Right atrium auricular region (tissue), 2 donors: ENCODE measurements at places on chromosomes 11 and 22. TPM values are rescaled to one million over a fixed set of nuclear protein-coding genes. Genes with fewer than 3 reads are reported as not detected.

The RTN4R gene
- total RNA-seq, result 1.0 TPM

- H3K4me3 ChIP-seq, result no peak overlapping the region
- no peaks in the 10 kb centered on the region for H3K27me3 ChIP-seq
- H3K36me3 ChIP-seq, result no peaks in the 10 kb centered on the region
- H3K27ac ChIP-seq, result no peak overlapping the region
- DNase-seq, result no peak
- H3K4me1 ChIP-seq, result no peaks in the 10 kb centered on the region
Observed at GRCh38 chr22:43289976-43290721, 53.0 kb downstream of the SCUBE1 start.

DNA sequence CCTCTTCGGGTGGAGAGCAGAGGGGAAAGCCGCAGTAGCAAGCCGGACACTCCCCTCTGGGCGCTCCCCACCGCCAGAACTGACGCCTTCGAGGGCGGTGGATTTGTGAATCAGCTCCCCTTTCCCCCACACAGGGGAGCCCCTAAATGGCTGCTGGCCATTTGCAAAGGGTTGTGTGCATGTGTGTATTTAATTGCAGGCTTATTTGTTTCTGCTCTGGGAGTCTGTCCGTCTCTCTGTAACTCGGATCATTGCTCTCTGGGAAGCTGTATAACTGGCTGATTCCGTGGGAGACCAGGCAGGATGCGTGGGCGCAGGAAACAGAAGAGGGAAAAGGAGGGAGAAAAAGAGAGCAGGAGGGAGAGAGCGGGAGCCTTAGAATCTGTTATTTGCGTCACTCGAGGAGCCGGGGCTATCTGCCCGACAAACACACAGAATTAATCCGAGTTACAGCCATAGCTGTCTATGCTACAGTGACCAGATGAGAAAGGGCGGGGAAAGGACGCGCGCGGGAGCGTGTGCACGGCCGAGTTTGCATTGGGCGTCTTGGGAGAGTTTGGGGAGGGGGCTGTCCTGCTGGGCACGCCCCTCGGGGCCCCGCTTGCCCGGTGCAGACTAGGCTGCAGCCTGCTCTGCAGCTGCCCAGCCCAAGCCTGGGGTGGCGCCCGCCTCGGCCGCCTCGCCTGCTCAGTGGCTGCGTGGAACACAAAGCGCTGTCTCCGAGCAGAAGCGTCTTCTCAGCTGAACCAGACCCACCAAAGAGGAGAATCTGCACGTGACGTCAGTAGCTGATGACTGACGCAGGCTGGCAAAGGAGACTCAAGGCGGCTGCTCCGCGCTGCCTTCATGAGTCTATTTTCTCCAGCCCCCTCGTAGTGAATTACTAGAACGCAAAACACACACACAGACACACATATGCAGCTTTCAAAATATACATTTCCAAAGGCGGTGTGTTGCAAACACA lies 105.3 kb upstream of the HSD17B12 start:
- no peak for DNase-seq
- peak overlapping the region; percentile 29 for H3K4me3 ChIP-seq
- H3K27me3 ChIP-seq, result peaks cover 14% of the 10 kb centered on the region
- H3K36me3 ChIP-seq, result no peaks in the 10 kb centered on the region

The NAV2 gene
- total RNA-seq, result 19.2 TPM

DNA sequence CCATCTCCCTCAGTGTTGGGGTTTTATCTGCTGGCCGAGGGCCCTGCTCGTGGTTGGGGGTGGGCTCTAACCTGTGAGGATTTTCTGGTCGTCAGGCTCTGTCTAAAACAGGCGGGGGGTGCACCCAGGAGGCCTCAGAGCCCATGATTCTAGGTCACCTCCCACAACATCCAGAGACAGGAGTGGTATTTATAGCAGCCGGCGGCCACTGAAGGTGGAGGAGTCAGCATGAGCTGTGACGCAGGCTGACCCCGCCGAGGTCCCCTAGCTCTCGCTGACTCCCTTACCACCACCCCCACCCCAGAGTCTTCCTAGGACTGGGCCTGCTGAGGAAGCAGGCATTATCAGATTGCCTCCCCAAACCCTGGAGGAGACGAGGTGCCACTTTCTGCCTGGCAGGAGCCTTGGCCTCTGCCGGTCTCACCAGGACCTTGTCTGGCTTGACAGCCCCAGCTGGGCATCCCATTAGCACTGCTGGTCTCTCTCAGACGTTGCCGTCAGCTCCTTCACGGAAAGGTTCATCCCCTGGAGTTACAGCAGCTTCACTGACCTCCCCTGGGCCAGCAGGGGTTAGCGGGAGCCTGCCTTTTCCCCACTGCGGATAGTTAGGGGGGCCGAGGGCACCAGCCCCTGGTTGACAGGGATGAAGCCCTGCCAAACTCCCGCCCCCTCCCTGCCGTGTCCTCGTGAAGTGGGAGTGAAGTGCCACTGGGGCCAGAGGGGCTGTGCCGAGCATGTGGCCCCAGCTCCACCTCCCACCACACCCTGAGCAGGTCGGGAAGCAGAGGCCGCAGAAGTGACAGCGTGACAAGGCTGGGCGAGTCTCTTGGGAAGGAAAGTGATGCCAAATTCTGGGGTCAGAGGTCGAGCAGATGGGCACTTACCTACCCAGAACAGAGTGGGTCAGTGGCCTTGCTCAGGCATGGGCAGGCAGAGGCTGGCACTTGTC lies 26.5 kb downstream of the DAGLA start:
- H3K4me3 ChIP-seq, result no peak overlapping the region
- H3K36me3 ChIP-seq, result no peaks in the 10 kb centered on the region
- no peaks in the 10 kb centered on the region for H3K4me1 ChIP-seq
- no peak for DNase-seq

DNA sequence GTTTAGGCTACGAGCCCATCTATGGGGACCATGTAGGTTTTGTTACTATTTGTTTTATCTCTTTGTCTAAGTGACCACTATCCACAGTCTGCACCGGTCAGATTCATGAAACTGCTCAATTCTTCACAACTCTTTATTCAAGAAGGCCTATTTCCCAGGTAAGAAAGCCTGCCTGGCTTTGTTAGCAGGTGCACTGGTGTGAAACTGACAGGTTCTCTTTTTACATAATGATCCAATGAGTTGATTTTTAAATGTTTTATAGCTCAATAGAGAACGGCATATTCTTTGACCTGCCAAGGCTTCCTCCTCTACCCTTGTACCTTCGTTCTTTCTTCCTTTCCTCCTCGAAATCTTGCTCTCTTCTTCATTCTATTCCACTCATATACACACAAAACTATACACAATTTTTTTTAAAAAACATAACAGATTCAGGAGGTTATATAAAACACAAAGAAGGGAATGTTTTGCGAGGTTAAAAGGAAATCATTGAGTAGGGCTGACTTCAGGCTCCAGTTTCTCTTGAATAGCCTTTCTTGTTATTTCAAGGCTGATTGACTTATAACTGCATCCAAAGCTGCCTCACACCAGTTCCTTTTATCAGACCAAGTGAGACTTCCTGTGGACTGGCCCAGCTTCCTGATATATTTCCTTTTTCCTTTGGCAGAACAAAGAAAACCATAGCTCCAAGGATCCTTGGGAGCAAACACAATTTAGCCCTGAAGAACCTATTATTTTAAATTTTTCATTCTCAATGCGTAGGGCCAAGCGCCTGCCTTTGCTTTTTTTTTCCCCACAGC lies 11.4 kb downstream of the FLI1 start:
- peaks cover 68% of the 10 kb centered on the region for H3K4me1 ChIP-seq
- no peak for DNase-seq
- no peaks in the 10 kb centered on the region for H3K36me3 ChIP-seq
- no peak overlapping the region for H3K27ac ChIP-seq
- no peak overlapping the region for H3K4me3 ChIP-seq

DNA sequence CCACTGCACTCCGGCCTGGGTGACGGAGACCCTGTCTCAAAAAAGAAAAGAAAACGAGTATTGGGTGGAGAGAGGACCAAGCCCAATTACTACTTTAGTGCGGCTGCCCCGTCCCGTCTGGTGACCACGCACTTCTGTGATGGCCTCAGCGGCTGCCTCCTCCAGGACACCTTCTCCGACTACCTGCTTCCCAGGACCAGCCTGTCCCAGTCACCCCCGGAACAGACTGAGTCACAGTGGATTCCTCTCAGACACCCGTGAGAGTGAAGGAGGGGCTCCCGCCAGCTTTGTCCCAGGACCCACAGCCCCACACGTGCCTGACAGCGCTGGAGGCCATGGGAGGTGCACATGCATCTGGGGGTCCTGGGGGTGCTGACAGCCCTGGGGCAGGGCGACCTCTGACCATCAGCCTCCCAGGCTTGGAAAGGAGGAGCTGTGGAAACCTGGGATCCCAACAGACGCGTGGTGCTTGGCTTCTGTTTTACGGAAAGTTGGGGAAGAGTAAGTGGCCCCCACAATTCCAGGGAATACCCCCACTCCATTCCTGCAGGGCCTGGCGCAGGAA lies 4.8 kb downstream of the DRD4 start:
- peaks cover 17% of the 10 kb centered on the region for H3K4me1 ChIP-seq
- no peak overlapping the region for H3K27ac ChIP-seq
- H3K27me3 ChIP-seq, result no peaks in the 10 kb centered on the region

DNA sequence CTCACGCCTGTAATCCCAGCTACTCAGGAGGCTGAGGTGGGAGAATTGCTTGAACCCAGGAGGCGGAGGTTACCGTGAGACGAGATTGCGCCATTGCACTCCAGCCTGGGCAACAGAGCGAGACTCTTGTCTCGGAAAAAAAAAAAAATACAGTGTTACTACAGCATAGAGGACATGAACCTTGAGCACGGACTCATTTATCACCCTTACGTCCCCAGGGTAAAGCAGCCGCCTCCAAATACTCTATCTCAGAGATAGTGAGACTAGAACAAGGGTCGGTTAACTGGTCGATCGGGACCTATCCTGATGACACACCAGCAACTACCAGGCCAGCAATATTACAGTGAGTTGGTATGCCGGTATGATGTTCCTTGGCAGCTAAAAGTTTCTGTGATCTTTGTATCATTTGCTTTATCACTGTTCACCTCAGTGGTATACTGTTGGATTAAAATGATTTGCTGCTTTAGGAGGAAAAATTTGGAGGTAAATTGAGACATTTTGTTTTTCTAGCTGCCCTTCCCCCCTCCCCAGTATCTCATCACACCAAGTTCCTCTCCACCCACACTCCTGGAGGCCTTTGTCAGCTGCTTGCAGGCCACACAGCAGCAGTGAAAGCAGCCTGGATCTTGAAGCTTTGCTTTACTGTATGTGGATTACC lies 7.0 kb upstream of the SIDT2 start:
- no peaks in the 10 kb centered on the region for H3K27me3 ChIP-seq
- DNase-seq, result no peak
- H3K27ac ChIP-seq, result peak overlapping the region; percentile 44
- H3K36me3 ChIP-seq, result peaks cover 34% of the 10 kb centered on the region

The VSIG10L2 gene
- not detected for total RNA-seq

The FLRT1 gene
- total RNA-seq, result 1.7 TPM

GRCh38 chr11:32109592-32109991 lies 18.7 kb downstream of the RCN1 start:
- no peaks in the 10 kb centered on the region for H3K4me1 ChIP-seq
- H3K36me3 ChIP-seq, result no peaks in the 10 kb centered on the region
- no peaks in the 10 kb centered on the region for H3K27me3 ChIP-seq
- no peak overlapping the region for H3K4me3 ChIP-seq

The JAML gene
- 2.2 TPM for total RNA-seq

The ADAMTS15 gene
- total RNA-seq, result 21.2 TPM

DNA sequence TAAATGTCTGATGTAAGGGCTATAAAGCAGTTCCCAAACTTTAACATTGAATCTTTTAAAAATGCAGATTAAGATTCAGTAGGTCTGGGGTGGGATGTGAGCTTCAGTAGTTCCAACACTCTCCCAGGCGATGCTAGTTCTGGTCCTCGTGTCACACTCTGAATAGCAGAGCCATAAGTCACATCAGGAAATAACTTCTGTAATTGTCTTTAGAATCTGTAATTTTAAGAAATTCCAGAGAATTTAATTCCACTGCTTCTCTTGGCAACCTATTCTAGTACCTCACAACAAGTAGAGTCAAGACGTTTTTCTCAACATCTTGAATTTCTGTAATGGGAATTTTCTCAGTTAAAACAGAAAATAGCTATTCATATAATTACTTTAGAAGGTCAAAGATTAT lies 223.1 kb downstream of the TMEM135 start:
- no peaks in the 10 kb centered on the region for H3K36me3 ChIP-seq
- H3K27me3 ChIP-seq, result no peaks in the 10 kb centered on the region
- no peak for DNase-seq
- no peak overlapping the region for H3K4me3 ChIP-seq
- no peaks in the 10 kb centered on the region for H3K4me1 ChIP-seq
- no peak overlapping the region for H3K27ac ChIP-seq

- H3K27ac ChIP-seq, result no peak overlapping the region
- no peak overlapping the region for H3K4me3 ChIP-seq
- DNase-seq, result peak; percentile 44
- H3K36me3 ChIP-seq, result no peaks in the 10 kb centered on the region
- no peaks in the 10 kb centered on the region for H3K4me1 ChIP-seq
Observed at GRCh38 chr11:48096588-48097525, 116.5 kb downstream of the PTPRJ start.

The PAMR1 gene
- 15.3 TPM for total RNA-seq
